ENCODE measurements at places on chromosomes 5 and 9.

DNA sequence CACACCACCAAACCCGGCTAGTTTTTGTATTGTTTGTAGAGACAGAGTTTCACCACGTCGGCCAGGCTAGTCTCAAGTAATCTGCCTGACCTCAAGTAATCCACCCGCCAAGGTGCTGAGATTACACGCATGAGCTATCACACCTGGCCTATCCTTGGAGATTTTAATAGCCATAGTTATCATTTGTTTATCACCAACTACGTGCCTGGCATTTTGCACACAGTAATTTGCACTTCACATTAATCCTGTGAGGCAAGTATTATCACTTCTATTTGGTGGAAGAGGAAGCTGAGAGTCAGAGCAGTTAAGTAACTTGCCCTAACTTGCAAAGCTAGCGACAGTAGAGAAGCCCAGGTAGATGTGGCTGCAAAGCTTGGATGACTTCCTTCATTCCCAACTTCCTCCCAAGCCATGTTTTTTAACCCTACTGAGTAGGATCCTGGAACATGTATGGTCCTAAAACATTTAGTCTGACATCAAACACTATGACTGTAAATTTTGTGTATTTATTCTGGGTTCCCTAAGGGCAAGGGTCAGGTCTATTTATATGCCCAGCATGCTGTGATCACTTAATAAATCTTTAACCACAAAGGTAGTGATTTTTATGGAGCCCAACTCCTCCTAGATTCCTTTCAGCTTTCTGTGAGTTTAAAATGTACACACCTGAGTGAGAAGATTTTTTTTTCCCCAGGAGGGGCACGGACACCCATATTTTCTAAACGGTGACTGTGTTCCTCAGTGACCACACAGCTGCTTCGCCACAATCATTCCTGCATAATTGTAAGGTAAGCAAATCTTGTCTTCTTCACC is 100.2 kb upstream of the RAI14 start:
- DNase-seq: peak; percentile 33

- DNase-seq: no peak
These were observed 315.0 kb downstream of the FER start for GRCh38 chr5:109062664-109063063.

DNA sequence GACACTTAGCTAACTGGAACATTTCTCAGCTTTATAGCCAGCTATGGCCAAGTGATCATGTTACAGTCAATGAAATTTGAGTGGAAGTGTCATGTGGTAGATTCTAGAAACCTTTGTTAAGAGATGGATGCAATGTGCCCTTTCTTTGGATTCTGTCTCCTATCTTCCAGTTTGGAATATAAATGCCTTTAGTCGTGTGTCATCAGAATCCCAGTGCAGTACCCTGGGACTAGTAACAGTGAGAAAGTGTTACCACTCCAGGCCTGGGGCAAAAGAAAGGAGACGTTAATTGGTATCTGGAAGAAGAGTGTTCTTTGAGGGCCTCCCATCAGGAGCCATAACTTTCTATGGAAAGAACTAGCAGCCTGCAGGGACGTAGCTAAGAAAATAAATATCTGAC is 149.6 kb downstream of the SNX18 start:
- DNase-seq: no peak

- DNase-seq: peak; percentile 28
These were observed 8.4 kb downstream of the UBTD2 start for GRCh38 chr5:172274951-172275753.

- no peak for DNase-seq
These were observed 71.8 kb downstream of the AK8 start for GRCh38 chr9:132806306-132806705.

DNA sequence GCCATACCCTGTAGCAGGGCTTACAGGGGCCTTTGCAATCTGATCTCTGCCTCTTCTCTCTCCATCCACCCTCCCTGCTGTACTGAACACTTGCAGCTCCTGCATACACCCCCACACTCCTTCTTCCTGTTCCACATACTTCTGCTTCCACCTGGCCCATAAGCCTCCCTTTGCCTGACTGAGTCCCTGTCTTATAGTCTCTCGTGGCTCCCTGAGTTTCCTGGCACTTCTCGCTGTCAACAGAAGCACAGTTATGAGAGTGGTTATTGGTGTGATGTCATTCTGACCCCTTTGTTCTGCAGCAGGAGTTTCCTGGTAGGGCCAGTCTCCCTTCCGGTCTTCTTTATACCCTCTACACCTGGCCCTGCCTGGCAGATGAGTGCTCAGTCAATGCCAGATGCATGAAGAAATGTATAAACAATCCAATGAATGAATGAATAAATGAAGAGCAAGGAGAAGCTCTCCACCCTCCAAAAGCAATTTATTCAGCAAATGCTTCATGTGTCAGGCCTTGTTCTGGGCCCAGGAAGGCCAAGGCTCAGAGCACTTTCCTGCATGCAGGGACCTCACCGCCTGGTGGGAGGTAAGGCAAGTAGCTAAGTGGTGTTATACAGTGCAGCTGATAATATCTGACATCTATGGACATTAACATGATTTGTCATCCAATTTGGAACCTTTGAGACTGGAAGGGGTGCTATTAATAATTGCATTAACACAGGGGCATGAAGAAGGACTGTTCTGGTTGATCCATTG is 20.5 kb upstream of the CSF1R start:
- no peak for DNase-seq

All from mesendoderm (in vitro differentiated cells).